ENCODE measurements at places on chromosomes 13 and 19.

DNA sequence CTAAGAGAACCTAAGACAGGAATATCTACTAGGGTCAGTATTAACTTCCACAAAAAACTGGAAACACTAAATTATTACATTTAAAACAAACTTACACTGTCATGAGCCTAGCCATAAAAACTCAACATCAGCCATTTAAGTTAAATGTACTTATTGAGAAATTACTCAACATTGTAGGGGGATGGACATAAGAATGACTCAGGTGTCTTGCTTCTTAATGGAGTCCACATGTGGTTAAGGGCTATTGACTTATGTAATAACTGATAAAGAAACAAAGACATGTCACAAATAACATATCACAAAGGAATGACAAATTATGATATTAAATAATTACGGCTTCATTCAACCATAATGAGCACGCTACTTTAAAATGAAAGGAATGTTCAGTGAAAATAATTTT, 36.2 kb downstream of the CLDN10 start:
- DNase-seq, result no peak

GRCh38 chr19:16094360-16095070, 17.2 kb upstream of the RAB8A start:
- no peak for DNase-seq

GRCh38 chr13:59793107-59793506, 370.6 kb downstream of the DIAPH3 start:
- no peak for DNase-seq

DNA sequence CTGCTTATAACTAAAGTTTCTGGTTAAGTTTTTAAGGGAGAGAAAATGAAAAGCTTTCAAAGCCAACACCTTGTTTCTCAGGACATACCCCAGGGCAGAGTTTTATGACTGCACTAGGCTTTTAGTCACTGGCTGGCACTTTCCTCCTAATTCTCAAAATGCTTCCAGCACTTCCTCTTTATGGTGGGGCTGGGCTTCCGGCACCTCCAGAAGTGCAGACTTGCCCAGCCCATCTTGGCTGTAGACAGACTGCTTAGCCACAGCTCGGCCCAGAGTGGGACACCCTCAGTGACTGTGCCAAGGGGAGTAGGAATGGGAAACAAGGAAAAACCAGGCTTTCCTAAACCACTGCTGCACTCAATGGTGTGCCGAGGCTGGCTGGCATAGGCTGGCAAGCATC, 23.2 kb upstream of the GTF3A start:
- no peak for DNase-seq

DNA sequence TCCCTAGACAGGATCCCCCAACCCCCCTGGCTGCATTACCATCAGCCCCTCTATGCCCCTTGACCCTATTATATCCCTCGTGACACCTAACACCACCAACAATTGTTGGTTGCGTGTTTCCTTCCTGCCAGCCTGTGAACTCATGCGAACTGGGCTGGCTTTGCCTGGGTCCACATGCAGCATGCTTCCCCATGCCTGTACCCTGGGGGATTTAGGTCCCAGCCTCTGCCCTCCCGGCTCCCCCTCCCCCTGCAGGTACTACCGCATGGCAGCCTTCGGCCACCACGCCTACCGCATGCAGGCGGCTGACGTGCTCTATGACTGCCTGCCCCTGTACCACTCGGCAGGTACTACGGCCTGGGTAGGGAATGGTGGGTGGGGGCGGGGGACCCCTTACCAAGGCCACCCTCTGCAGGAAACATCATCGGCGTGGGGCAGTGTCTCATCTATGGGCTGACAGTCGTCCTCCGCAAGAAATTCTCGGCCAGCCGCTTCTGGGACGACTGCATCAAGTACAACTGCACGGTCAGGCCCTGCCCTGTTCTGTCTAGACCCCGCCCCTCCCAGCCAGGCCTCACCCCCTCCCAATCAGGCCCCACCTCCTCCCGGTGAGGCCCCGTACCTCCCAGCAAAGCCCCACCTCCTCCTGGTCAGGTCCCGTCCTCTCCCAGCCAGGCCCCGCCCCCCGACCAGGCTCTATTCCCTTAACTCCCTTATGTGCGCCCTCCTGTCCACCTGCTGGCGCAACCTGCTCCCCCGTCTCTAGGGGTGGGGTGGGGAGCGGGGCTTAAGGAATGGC, 18.5 kb downstream of the SLC27A1 start:
- no peak for DNase-seq

GRCh38 chr19:8316351-8317125, 4.6 kb downstream of the NDUFA7 start:
- DNase-seq, result no peak

DNA sequence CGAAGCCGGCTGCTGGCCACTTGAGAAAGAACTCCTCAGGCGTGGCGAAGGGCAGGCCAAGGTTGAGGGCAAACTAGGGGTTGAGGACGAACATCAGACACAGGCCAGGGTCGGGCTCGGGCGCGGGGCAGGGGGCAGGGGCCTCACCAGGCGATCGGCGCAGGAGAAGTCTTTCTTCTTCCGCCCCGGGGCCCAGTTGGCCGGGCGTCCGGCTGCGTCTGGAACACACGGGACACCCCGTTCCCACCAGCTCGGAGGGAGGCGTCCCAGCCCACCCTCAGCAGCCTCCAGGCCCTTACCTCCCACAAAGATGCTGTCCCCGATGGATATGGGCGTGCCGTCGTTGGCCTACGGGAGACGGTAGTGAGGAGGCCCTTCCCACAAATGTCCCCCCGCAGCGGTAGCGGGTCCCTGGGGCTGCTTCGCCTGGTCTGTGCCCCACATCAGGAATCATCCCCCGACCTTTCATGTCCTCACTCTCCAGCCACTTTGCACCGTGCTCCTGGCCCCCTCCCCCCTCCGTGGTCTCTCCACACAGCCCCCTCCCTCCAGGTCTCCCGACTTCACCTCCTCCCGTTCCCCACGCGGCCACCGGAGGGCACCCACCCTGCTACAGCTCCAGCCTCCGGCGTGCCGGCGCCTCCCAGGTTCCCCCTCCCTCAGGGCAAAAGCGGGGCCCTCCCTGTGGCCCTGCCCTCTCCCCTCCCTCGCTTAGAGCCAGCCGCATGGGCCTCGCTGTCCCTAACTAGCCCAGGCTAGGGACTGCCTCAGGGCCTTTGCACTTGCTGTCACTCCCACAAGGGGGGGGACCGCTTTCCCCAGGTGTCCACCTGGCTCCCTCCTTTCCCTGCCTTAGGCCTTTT, 4.8 kb downstream of the PNKP start:
- peak; percentile 78 for DNase-seq

- peak; percentile 87 for DNase-seq
Measured at GRCh38 chr19:18173572-18174288, at the start of gene IFI30. TSS of gene IFI30 (plus strand) at chr19:18173813. CDS start at chr19:18173842, 29 bp downstream.

DNA sequence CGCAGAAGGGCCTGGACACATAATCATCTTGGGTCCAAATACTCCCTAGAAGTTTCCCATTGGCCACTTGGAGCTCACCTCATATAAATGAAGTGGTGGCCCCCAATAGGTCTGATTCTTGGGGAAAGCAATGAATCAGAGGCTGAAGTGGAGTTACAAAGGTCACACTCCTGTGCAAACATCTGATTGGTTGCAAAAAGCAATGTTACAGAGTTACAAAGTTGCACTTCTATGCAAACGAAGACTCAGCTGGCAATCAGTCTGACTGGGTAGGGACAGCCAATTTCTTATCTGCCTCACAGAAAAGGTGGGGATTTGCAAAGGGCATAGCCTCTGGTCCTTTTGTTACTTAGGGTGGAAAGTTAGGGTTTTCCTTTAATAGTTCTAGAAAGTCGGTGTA, 1.8 kb upstream of the GPR180 start:
- no peak for DNase-seq

DNA sequence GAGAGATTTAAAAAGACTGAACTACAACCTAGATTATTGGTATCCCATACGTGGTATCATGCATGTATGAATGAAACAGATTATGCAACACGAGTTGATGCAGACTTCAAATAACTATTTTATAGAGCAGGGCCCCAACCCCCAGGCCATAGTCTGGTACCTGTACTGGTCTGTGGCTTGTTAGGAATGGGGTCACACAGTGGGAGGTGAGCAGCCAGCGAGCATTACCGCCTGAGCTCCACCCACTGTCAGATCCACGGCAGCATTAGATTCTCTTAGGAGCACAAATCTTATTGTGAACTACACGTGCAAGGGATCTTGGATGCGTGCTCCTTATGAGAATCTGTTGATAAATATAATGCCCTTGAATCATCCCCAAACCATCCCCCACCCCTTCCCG, 320.2 kb downstream of the TBC1D4 start:
- DNase-seq, result no peak

DNA sequence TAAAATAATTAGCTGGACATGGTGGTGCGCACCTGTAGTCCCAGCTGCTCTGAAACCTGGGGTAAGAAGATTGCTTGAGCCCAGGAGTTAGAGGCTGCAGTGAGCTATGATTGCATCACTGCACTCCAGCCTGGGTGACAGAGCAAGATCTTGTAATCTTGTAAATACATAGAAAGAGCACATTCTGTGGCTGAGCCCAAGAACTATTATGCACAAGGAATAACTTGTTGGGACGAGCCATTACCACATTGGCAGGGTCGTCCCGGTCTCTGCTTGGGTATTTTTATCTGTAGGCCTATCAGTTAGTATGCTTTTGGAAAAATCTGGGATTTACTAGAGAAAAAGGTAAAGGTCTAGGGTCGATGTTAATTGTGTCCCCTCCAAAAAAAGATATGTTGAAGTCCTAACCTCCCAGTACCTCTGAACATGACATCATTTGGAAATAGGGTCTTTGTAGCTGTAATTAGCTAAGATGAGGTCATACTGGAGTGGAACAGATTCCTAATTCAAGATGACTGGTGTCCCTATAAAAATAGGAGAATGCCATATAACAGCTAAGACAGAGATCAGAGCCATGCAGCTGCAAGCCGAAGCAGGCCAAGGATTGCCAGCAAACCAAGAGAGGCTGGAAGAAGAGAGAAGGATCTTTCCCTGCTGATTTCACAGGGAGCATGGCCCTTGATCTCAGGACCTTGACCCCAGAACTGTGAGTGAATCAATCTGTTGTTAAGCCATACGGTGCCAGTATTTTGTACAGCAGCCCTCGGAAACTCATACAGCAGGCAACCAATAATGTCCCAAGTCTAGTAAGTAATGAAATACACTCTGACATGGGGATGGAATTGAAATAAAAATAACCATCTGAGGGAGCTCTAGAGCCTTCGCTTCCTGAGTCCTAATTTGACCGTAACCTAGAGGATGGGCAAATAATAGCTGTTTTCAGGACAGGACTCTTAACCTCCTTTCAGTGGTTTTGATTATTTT, 77.0 kb downstream of the TM9SF2 start:
- peak; percentile 23 for DNase-seq

DNA sequence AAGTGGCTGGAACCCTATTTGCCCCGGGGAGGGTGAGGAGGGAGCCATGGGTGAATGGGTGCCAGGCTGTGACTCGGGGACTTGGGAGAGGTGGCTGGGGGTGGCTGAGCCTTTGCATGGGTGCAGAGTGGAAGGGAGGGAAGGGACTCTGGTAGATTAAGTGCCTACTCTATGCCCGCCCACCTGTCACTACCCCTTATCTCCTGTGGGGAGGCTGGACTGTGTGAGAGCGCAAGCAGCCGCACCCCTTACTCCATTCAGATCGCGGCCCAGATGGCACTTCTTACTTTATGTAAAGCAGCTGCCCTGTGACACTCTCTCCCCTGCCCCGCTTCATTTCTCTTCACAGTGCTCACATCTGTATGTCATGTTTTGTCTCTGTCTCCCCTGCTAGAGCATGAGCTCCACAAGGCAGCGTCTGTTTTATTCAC, 2.9 kb downstream of the KASH5 start:
- no peak for DNase-seq
